Transverse colon (tissue), 4 donors: ENCODE measurements at places on chromosomes 13 and 19. TPM values are rescaled to one million over a fixed set of nuclear protein-coding genes. Genes with fewer than 3 reads are reported as not detected.

DNA sequence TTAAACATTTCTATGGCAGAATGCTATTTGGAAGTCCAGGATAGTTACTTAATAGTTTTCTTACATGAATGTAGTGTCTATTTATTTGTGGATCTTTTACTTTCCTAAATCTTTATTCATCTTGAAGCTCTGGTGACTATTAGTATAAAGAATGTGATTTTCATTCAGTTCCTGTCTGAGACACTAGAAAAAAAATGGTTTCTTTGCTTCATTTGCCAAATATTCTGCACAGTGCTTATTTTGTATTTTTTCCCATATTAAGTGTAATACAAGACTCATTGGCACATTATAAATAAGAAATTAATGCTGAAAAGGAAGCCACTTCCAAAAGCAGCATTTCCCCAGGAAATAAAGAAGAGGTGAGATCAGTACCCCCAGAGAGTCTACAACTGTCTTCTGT, 109.8 kb downstream of the POSTN start:
- no peak for DNase-seq

DNA sequence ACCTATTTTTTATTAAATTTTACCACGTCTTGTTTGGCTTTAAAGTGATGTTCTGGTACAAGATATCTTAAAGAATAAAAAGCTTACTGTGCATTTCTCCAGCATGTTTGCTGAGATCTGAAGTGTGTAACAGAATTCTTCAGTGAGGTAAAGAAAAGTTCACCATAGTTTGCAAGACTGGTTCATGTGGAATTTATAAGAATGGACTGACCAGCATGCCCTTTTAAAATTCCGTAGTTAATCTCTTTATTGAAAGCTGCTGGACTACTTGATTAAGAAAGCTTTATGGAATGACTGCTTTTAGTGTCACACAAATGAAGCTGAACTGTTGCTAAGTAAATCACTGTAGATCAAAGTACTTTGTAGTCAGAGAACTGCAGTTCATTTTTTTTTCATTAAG, 119.2 kb downstream of the GPC6 start:
- no peak for DNase-seq

DNA sequence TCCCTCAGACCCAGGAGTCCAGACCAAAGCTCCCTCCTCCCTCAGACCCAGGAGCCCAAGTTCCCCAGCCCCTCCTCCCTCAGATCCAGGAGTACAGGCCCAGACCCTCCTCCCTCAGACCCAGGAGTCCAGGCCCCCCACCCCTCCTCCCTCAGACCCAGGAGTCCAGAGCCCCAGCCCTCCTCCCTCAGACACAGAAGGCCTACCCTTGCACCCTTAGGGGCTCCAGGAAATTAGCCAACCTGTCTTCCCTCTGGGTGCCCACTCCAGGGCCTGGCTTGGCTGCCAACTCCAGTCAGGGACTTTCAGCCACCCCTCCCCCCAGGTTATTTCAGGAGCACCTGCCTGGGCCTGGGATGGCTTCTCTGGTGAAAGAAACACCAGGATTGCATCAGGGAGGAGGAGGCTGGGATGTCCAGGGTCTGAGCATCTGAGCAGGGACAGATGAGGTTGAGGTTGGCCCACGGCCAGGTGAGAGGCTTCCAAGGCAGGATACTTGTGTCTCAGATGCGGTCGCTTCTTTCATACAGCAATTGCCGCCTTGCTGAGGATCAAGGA, at the start of gene FGF21:
FGF21 (plus strand) TSS at position 441 of the 558 bp plus-strand sequence. CDS start 713 bp downstream, outside the sequence.
- DNase-seq, result no peak

GRCh38 chr13:110498327-110498726, 63.2 kb downstream of the RAB20 start:
- no peak for DNase-seq

DNA sequence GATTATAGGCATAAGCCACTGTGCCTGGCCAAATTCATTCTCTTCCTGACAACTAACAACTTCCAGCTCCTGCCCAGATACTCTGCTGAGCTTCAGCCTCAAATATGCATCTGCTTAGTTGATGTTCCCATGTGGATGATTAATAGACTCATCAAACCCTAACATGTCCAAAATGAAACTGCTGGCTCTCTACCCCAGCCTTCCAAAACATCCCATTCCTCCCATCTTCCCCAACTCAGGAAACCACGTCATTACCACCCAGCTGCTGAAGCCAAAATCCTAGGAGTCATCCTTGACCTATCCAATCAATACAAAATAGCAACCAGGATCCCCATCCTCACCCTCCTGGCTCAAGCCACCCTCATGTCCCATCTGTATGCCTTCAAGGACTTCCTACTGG, 20.9 kb downstream of the POU2F2 start:
- no peak for DNase-seq

- no peak for DNase-seq
Measured at GRCh38 chr13:113065406-113066141, 40.0 kb upstream of the F7 start.

GRCh38 chr19:10338940-10339339, 484 bp downstream of the ICAM3 start:
- no peak for DNase-seq

DNA sequence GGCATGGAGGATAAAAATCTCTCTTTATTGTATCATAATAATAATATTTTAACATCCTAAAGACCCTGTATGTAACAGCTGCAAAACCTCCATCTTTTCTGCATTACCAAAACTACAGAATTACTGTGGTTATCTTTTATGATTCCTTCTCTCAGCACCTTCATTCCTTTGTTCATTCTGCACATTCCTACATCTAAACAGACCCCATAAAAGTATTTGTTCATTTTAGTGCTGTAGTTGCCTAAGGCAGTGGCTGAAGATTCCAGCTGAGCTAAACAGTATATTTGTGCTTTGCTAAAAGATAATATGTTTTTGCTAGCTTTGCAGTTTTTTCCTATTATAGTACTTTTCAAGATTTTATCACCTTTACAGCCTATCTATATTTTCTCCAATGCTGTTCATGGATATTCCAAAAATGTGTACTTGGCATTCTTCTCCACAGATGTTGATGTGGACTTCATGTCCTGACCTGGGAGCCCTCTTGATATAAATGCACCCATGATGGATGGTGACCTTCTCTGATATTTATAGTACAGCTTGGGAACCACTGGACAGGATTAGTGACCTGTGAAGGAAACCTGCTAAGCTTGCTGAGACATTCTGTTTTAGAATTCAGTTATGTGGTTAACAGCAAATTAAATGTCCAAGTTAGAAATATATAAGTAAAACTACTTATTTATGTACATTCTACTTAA, 2832.9 kb upstream of the PCDH20 start:
- DNase-seq, result no peak

The SLC25A30 gene
- total RNA-seq, result 15.6 TPM

The SPTBN4 gene
- 1.5 TPM for total RNA-seq

The CATSPERD gene
- total RNA-seq, result not detected

The SH3GL1 gene
- 16.5 TPM for total RNA-seq

The YJEFN3 gene
- total RNA-seq, result 3.5 TPM

The MISP gene
- total RNA-seq, result 501 TPM
